ENCODE measurements at places on chromosomes 1 and 21.

- no peak for DNase-seq
Observed at GRCh38 chr1:101605878-101606277, 369.1 kb downstream of the S1PR1 start.

DNA sequence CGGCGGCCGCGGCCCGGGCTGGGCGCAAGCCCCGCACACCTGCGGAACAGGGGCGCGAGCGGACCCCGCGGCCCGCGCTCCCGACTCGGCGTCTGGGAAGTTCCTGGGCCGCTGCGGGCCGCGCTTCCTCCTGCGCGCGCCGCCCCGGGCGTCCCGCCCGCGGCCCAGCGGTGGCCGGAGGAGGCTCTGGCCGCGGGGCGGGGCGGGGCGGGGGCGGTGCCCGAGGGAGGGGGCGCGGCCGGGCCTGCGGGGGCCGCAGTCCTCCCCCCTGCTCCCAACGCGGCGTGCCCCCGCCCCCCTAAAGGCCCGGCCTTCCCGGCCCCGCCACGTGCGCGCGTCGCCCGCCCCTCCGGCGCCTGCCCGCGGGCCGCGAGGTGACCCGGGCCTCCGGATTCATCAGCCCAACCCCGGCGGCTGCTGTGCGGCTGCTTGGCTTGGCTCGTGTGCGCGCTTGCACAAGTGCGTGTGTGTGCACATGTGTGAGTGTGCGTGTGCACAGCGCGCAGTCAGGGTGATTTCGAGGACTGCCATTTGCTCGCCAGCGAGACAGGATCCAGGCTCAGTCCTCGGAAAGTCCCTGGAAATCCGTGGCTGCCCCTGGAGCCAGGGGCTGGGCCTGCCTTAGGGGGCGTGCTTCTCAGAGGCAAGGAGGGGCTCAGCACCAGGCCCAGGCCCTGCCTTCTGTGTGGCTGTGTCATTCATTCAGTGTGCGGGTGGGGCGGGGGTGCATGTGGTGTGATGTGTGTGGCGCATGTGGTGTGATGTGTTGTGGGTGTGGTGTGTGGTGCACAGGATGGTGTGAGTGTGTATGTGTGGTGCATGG is at the start of gene C2CD2:
Gene C2CD2, minus strand, starts transcription at position 188 of the 823 bp plus-strand sequence. CDS start 370 bp downstream, outside the sequence.
- DNase-seq: peak; percentile 23

- peak; percentile 57 for DNase-seq
Observed at GRCh38 chr21:37365517-37366481, 774 bp upstream of the DYRK1A start.

GRCh38 chr1:68585351-68585750 is 88.5 kb upstream of the DEPDC1 start:
- DNase-seq: no peak

- no peak for DNase-seq
Observed at GRCh38 chr1:110647254-110647891, 27.4 kb downstream of the KCNA3 start.

GRCh38 chr1:150798525-150798924 is 9.5 kb downstream of the CTSK start:
- DNase-seq: no peak

DNA sequence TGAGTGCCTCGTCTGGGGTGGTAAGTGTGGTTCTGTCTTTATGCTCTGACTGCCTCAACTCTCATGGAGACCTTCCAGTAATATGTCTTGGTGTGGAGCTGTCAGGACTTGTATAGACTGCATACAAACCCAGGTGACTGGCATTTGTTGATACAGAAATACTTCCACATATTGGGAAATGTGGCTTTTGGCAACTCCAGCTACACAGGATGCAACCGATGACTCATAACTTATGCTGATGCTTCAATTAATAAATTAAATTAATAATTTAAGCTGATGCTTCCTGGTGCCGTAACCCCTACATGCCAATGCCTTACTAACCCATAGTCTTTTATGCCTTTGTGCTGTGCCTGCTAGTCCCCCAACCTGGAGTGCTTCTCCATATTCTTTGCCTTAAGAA is 72.3 kb upstream of the ARTN start:
- DNase-seq: no peak

- no peak for DNase-seq
Observed at GRCh38 chr1:2214541-2215241, 13.4 kb upstream of the SKI start.

DNA sequence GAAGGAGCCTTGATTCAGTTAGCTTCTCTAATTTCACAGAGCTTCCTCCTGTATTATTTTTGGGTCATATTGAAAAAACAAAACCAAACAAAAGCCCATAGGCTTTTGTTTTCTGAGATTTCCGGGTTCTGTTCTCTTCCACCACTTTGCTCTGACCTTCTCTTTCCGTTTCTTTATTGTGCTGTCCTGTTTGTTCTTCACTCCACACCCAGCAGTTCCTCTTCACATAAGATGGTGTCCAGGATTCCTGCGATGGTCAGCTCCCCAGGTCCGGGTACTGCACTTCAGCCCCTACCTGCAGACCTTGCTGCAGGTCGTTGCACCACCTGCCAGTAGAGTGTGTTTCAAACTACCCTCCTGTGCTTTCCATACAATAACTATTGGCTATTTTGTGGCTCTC is 44.6 kb downstream of the GLUL start:
- DNase-seq: no peak

DNA sequence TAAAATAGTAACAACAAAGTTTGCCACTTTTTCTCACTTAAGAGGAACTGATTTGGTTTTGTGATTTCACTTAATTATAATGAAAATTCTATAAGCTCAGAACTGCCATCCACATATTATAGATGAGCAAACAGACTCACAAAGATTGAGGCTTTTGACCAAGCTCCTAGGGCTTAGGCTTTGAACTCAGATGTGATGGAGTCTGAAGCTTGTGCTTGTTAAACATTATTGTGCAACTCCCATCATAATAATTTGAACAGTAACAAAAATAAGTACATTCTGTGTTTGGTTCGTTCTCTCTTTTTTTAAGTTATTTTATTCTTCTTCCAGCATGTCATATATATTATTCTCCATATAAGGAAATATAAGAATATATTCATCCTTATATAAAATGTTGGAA is 403.4 kb downstream of the PTPRC start:
- DNase-seq: no peak

- no peak for DNase-seq
Observed at GRCh38 chr21:21232320-21232719, 234.1 kb downstream of the NCAM2 start.

DNA sequence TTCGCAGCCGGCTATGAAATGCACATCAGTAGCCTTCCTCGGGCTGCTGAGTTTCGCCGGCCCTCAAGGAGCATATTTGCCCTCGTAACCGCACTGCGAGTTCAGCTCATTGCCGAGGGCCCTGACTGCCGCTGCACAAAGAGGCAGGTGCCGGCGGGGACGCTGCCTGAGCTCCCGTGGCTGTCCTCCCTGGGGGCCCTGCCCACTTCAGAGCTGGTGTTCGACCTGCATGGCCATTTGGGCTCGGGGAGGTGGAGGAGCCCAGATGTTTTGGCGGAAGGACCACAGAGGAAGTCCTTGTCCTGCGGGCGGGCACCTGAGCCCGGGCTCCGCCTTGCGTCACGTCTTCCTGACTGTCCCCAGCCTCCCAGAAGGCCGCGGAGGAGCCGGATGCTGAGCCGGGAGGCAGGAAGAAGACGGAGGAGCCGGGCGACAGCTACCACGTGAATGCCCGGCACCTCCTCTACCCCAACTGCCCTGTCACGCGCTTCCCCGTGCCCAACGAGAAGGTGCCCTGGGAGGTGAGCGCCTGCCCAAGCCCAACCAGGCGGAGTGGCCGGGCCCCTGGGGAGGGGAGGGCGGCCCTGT is 29.9 kb upstream of the LRRC3 start:
- DNase-seq: no peak

- peak; percentile 16 for DNase-seq
Observed at GRCh38 chr1:109762039-109762585, 1.6 kb downstream of the EPS8L3 start.

GRCh38 chr1:15949453-15950245 is 26.3 kb downstream of the ZBTB17 start:
- peak; percentile 79 for DNase-seq

DNA sequence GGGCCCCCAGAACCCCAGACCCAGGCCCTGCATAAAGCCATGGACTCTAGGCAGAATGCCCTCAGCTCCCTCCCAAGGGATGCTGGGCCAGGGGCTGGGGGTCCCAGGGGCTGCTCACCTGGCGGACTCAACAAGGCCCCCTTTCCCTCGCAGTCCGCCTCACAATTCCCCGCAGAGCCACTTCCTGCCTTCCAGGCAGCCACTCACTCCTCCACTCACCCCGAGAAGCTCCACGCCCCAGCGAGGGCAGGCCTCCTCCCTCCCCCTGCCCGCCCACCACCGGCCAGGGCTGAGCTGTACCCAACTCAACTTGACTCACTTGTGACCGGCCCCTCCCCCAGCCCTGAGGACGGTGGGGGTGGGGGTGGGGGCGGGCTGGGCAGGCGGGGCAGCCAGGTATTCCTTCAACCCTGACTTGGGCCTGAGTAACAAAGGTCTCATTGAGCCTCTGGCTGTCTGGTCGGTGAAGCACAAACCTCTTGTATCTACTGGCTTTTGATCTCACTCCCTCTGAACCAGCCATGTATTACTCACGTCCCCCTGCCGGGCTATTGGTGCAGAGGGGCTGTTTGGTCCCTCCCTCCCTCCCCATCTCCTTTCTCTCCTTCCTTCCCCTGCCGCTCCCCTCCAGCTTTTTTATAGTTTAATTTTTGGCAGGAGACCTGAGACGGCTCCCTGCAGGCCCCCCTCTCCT is 5.9 kb downstream of the BLACAT1 start:
- DNase-seq: no peak

DNA sequence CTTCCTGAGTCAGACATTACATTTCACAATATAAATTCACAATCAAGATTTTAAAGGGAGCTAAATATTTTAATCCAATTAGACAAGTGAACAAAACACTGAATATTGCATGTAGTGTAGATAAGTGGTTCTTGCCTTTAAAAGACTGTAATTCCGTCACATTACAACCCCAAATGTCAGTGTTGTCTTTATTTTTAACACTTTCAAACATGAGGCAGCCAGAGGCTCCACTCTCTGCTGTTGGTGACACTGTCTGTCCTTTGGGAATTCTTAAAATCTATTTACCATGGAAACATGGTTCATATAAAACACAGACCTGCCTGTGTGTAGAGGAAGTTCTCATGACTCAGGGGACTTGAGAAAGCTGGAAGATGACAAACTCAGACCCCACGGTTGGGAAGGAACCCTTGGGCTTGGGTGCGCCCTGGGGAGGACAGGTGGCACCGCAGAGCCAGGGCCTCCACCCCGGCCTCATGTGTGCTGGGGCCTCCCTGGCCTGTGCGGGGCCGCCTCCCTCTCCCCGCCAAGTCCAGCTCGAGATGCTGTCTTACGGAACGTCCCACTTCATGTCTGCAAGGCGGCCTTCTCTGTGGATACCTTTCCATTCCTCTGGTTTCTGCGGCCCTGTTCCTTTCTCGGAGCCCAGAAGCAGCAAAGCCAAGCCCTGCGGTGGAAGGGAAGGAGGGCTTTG is 239.0 kb downstream of the SDCCAG8 start:
- DNase-seq: no peak

DNA sequence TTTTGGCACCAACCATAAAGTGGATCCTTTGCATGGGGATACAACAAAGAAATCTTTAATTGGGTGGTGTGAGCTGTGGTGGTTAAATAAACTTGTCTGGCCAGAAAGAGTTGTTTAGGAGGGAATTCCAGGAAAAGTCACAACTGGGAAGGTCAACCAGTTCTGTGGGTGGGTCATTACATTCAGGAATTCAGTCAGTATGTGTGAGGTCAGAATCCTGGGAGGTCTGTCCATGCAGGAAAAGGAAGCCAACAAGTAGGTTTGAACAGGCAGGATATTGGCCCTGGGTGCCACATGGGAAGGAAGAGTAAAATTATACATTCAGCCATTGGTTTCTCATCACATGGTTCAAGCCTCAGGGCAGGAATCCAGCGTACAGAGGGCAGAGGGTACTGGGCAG is 162.3 kb upstream of the ADAMTS5 start:
- no peak for DNase-seq

DNA sequence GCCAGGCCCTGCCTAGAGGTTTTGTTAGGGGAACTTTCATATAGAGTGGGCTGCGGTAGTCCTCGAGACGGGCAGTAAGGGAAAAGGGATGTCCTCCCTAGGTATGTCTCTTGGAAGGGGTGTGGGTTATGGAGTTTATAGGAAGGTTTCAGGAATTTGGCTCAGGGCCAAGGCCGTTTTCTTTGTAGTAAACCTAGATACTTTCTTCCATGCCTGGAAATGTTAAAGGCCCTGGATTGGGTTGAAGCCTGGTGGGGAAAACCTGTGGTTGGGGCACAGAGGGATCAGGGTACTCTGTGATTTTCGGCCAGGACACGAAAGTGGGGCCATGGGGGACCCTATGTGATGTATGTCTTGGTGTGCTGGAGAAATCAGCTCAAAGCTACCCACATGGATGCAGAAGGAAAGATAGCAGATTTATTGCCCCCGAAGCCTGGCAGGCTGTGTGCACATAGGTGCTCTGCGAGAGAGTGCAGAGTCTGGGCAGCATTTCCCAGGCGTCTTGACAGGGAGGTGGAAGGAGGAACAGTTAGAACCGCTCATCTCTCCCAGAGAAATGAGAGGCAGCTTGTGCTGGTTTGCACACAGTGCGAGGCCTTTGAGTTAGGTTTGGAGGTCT is 1.7 kb downstream of the SNAP47 start:
- no peak for DNase-seq

GRCh38 chr1:206903687-206904086 is 6.4 kb downstream of the IL24 start:
- DNase-seq: no peak

DNA sequence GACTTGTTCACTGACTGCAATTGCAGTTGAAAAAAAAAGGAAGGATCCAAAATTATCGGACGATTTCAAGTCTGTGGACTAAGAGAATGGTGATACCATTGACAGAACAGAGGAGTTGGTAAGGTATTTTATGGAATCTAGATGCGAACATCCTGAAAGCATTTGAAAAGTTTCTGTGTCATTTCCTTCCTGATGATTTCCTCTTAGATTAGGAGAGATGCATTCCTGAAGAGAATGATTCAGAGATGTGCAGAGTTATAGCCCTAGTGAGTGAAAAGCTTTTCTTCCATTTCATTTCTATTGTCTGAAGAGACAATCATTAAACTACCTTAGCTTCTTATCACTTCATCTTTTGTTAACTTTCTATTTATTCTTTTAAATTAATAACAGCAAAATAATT is 200.0 kb downstream of the KCNK2 start:
- no peak for DNase-seq

DNA sequence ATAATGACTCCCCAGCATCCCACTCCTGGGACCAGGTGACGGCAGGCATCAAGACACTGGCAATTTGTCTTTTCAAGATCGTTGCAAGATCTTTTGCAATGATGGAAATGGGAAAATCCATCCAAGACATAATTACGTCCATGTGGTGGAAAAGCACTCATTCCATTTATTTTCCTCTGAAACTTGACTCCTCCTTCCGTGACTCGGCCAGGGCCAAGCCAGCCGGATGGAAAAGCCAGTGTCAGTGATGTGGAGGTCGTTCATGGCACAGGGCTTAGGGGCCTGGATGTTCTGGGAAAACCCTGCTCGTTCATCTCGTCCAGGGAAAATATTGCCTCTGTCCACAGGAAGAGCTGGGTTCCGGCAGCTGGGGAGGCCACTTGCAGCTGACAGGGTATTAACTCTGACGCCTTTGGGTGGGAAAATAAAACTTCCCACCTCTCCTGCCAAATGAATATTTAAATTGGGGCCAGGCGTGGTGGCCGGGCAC is 46.2 kb downstream of the C1orf198 start:
- no peak for DNase-seq

Data from head of caudate nucleus (tissue), 42 donors.